ENCODE measurements at places on chromosomes 12 and 14.

GRCh38 chr12:123076604-123077297 lies 74.1 kb downstream of the PITPNM2 start:
- DNase-seq = no peak

DNA sequence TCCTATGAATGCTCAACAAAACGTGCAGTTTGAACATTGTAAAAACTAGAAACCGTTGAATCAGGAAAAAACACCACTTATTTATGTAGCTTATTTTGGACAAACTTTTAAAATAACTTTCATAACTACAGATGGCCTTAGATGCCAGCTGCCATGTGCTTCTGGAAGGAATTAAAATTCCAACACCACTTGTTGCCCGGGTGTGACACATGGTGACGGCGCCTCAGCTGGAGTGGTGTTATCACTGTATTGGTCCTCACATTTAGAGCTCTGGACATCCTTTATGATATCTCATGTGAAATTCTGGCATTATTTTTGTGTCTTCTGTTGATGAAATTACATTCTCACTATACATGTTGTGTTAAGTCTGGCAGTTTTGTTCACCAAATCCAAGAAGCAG lies 211.0 kb downstream of the IPO8 start:
- no peak for DNase-seq

GRCh38 chr14:34059925-34060650 lies 109.2 kb upstream of the EGLN3 start:
- no peak for DNase-seq

- DNase-seq = peak; percentile 68
These were observed 17.0 kb downstream of the RHOF start for GRCh38 chr12:121776190-121777098.

All from KBM-7 (cell line).